ENCODE measurements at places on chromosomes 13 and 19.
A peak's percentile ranks its signal among the peaks of the same experiment; 100 is the strongest.

GRCh38 chr19:46944123-46944748 lies 75.4 kb upstream of the NPAS1 start:
- DNase-seq, result no peak

DNA sequence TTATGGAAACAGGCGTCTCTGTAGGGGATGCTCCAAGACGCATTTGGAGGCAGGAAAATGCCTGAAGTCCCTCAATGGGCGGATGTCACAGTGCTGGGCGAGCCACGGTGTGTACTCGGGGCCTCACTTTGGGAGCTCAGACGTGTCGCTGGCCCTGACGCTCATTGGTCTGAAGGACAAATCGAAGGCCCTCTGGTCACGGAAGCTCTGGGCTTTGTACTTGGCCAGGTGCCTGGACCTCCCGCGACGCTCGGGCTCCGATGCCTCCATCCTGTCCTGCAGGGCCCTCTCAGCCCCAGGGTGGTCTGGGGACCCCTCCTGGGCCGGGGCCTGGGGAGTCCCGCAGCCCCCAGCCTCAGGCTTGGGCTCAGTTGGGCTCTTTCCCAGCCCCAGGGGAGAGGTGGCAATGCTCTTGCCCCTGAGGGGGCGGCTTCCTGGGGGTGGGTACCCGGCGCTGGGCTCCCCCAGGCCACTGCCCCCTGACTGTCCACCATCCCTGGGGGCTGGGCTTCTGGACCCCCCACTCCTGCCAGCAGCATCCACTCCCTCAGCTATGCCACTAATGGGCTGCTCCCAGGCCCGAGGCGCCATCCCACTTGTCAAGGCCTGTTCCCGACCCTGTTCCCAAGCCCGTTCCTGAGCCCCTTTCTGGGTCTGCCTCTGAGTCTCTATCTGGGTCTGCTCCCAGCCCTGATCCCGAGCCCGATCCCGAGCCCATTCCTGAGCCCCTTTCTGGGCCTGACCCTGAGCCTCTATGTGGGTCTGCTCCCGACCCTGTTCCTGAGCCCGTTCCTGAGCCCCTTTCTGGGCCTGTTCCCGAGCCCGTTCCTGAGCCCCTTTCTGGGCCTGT lies 39.5 kb upstream of the GRTP1 start:
- DNase-seq, result no peak

DNA sequence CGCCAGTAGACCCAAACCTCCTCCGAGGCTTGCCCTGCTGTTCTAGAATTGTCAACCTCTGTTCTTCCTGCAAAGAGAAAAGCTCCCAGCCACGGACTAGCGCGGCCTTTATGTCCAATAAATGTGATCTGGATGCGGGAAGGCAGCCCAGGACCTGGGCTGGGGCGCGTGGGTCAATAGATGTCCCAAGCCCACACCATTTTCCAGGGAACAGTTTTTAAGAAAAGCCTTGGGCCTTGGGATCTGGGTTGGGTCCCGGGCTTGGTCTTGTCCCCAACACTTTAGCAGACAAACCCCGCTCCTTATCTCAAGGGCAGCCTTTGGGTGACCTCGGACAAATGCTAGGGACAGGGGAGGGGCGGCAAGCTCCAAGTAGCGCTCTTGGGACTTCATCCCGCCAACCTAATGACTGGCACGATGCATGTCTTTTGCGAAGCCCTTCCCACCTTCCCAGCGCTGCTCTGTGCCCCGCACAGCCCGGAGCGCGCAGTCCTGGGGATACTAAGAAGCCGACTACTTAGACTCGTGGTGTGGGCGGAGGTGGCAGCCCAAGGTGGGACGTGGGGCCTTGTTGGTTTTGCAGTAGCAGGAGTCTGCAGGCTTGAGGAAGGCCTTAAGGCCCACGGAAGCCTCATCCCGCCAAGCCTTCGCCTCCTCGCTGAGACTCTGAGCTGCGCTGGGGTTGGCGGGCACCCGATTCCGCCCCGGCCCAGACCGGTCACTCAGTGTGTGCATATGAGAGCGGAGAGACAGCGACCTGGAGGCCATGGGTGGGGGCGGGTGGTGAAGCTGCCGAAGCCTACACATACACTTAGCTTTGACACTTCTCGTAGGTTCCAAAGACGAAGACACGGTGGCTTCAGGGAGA lies 10.8 kb downstream of the SOX21 start:
- no peak for DNase-seq

GRCh38 chr13:112783135-112783977 lies 93.5 kb downstream of the ATP11A start:
- DNase-seq, result peak; percentile 70

DNA sequence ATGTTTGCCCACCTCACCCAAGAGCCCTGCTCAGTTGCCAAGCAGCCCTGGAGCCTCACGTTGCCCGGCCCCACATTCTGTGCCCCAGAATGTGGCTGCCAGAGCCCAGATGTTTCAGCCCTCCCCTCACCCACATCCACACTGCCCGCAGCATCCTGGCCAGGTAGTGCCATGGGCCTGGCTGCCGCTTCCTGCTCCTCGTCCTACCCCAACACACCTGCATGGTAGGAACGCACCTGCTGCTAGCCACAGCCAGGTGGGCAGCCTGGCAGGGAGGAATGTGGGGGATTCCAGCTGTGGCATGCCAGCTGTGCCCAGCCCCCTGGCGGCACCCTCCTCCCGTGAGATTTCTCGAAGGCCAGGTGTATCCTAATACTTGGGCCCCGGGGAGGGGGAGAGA lies 7.5 kb upstream of the NFIX start:
- no peak for DNase-seq

- DNase-seq, result no peak
Measured at GRCh38 chr19:5216141-5216847, 124.3 kb downstream of the PTPRS start.

DNA sequence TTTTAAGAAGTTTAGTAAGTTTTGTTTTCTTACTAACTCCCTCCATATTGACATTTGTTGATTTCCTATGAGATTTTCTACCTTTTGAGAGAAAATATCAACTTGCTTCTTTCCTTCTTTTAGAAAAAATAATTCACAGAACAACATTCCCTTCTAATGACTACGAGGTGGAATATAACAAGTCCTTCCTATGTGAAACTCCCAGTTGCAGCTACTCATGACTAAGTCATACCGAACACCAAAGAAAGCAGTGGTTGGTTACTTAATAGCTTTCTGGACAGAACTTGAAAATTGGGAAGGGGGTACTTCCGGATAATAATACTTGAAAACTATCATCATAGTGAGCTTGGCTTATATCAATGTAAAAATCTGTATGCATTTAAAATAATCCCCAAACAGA lies 144.8 kb downstream of the DACH1 start:
- no peak for DNase-seq

DNA sequence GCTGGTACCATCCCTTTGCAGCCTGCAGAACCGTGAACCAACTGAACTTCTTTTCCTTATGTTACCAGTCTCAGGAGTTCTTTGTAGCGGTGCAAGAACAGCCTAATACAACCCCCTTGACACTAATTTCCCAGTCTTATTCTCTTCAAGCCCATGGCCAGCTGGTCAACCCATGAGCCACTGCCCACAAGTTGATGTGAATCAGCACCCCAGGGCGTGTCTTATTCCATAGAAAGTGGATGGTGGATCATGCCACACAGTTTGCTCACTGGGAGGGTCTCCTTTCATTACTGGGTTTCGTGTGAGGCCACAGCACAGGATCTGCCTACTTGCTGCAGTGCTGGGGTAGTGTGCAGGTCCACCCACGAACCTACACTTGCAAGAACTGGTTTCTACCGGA lies 27.0 kb downstream of the TEX29 start:
- no peak for DNase-seq

DNA sequence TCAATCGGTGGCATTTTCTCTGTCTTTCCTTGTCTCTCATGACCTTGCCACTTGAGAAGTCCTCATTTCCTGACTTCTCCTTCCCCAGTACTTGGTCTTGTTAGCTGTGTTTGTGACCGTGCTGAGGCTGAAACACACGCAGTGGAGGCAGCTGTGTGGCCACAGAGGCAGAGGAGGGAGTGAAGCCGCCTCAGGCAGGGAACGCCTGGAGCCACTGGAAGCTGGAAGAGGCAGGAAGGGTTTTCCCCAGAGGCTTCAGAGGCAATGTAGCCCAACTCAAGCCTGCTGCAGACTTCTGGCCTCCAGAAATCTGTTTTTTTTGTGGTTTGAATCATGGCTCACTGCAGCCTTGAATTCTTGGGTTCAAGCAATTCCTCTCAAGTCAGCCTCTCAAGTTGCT lies 29.2 kb upstream of the ARGLU1 start:
- peak; percentile 77 for DNase-seq

GRCh38 chr19:531009-531752 lies 379 bp upstream of the CDC34 start:
- peak; percentile 100 for DNase-seq

GRCh38 chr19:55172741-55173140 lies 6.3 kb upstream of the DNAAF3 start:
- peak; percentile 76 for DNase-seq

DNA sequence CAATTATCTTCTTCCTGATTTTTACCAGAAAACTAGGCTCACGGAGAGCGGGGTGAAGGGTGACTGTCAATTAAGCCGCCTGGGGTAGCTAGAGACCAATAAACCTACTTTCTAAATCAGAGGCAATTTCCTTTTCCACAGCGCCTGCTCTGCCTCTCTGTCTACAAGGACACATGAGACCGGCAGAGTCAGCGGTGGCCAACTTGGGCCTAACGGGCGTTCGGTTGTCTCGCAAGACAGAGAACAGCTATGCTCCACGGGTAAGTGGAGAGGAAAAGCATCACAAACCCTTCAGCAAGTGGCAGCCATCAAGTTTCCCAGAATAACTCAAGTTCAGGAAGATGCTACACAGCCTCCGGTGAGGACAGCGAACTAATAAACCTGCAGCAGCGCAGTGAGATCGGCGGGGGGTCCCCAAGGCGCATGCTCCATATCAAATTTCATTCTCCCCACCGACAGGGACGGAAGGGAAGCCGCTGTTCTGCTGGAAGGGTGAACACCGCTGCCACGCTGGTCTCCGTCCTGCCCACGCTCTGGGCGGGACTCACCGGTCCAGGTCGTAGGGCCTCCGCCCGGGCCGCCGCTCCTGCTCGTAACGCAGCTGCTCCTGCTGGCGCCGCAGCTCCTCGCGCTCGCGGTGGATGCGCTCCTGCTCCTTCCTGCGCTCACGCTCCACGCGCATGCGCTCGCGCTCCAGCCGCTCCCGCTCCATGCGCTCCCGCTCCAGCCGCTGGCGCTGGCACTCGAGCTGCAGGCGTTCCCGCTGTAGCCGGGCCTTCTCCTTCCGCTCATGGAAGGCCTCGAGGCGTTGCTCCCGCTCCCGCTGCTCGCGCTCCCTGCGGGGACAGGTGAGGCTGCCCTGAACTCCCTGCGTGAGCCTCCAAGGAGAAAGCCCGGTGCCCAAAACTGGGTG lies 25.8 kb upstream of the TINCR start:
- DNase-seq, result no peak

DNA sequence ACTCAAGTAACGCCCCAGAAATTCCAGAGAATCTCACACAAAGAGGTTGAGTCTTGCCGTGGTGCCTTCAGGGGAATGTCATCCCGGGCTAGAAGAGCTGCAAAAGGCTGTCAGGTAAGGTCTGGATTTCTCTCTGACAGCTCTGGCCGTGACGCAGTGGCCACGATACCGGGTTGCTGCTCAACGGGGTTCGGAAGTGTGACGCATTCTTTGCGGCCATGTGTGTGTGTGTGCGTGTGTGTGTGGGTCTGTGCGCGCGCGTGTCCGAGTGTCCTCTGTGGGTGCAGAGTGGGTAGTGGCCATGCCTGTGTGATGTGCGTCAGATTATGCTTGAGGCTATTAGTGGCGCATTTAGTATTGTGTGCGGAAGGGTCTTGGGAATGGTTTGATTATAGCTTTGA lies 306 bp downstream of the ZNF540 start:
- DNase-seq, result peak; percentile 30

GRCh38 chr19:38395381-38396114 lies 7.1 kb downstream of the SPRED3 start:
- DNase-seq, result no peak

GRCh38 chr13:24670961-24671381 lies 9.2 kb upstream of the ATP12A start:
- peak; percentile 52 for DNase-seq

DNA sequence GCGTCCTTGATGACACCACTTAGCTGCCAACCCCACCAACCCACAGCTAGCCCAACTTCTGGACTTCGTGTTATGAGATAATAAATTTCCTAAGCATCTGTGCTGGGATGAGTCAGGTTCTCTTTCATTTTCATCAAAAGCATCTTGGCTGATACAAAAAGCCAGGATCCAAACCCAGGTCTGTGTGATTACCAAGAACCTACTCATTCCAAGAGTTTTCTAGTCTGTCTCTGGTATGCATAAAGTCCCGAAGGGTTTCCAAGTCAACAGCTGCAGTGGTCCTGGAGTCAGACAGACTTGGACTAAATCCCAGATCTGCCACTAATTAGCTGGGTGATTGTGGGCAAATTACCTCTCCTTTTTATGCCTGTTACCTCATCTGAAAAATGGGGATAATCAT lies 55.5 kb upstream of the SERP2 start:
- DNase-seq, result peak; percentile 42

- no peak for DNase-seq
Measured at GRCh38 chr13:51856027-51856736, 5.6 kb upstream of the CCDC70 start.

GRCh38 chr13:43805071-43805468 lies 18.3 kb upstream of the ENOX1 start:
- DNase-seq, result peak; percentile 87

DNA sequence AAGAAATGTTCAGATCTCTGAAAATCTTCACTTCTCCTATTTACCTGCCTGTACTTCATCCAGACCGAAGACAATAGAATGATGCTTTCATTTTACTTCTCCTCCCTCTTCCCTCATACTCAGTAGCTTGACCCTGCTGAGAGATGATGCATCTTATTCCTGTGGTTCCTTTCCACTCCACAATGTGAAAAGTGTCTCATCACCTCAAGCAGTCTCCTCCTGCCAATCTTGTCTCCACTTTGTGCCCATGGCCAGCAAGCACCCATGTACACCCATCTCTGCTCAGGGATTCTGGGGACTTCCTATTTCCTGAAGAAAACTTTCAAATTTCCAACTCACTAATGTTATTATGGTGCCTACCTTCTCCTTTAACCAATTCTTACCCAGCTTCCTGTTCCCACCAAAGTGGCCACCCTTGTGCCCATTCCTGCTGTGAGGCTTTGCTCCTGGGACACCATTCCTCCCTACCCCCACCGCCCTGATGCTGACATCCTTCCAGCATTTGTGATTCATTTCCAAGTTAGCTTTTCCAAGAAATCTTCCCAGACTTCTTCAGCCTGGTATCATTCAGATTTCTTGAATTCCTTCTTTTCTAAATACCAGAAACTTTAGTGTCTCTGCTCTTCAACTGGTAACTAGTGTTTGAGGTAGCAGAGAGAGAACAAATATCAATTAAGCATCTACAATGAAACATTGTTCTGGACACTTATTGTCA lies 212.5 kb downstream of the POSTN start:
- DNase-seq, result peak; percentile 57

DNA sequence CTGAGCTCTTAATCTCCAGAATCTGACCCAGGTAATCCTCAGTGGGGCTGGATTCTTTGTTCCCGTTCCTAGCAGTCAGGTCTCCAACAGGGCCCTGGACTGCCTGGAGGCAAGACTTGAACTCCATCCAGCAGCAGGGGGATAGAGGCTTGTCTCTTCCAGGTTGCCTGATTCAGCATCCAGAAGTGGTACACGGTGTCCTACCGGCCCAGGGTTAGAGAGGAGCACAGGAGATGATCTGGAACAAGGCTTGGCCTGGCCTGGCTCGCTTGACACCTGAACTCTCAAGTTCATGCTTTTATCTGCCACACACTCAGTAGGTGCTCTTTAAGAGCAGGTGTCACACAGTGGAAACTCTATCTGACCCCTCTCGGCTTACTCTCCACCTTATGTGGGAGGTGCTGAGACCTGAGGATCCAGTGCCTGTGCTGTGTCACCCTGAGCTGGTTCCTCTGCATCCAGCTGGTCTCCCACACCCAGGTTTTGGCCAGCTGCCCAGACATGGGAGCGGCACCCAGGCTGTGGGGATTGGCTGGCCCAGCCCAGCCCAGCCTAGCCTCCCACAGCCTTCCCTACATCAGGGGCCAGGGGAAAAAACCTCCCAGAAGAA lies at the start of gene CYP4F3:
Gene CYP4F3, plus strand, starts transcription at position 604 of the 610 bp plus-strand sequence. CDS start 519 bp downstream, outside the sequence.
- no peak for DNase-seq
